ENCODE measurements at places on chromosomes 2 and 18.
A peak's percentile ranks its signal among the peaks of the same experiment; 100 is the strongest.

- DNase-seq, result no peak
These were observed 48.4 kb upstream of the YPEL5 start for GRCh38 chr2:30098266-30099005.

DNA sequence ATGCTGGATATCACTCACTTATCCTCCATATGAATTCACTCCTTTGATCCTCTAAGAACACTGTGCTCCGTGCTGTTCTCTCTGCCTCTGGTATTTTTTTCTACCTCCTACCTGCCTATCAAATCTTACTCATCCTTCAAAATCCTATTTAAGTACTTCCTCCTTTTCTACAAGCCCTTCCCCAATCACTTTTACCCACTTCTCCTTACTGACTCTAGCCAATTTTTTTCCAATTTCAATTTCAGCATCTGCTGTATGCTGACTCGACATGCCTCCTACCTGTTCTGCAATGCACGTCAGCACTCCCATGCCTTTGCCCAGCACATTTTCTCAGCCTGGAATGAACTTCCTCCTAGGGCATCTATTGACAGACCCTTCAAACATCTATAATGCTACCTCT is 37.3 kb upstream of the LNPK start:
- DNase-seq, result no peak

- no peak for DNase-seq
These were observed 40.3 kb downstream of the PMAIP1 start for GRCh38 chr18:59940068-59940467.

DNA sequence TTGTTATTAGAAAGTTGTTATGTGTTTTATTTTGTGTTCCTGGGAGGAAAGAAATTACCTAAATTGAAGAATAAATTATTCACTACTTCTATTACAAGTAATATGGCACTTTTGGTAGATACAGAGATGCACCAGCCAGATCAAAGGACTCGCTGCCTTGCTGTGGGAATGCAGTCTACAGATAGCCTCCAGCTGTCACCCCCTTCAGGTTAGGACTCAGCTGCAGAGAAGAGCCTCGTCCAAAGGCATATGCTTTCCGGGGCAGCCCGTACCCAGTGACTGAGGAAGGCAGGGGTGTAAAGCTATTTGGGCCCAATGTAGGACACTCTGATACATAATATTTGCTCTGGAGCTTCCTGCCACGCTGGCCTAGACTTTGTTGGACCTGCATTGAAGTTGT is 90.2 kb downstream of the CCDC148 start:
- DNase-seq, result no peak

DNA sequence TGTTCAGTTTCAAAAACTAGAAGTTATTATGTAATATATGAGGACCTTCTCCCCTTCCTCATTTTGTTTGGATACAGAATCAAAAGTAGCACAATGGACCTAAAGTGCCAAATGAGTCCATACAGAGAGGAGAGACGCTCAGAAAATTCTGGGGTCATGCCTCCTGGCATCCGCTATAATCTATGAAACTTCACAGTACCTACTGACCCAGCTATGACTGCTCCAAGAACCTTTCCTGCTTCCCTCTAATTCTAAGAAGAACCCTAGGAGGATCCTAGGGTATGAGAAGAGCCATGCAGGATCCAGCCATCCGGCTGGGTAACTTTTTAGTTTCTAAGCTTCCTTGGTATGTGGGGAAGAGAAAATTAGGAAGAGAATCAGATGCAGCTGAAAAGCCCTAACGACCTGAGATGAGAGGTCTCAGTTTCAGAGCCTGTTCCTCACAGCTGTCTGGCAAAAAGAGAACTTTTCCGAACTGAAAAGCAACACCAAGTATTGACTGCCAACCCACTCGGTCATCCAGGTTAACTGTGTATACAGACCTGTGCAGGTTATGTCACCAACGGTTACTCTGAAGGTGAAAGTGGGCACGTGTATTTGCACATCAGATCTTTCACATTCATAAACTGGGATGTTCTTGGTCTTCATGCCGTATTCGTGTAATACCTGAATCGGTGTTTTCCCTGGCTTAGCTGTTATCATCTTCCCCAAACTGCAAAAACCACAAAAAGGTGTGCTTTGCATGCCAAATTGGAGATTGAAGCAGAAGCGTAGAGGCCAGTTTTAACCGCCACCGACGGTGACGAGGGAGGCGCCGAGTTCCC is 1.1 kb downstream of the PRKRA start:
- no peak for DNase-seq

- no peak for DNase-seq
These were observed 18.4 kb downstream of the NCOA1 start for GRCh38 chr2:24509425-24509824.

GRCh38 chr2:179584760-179585159 is 276.7 kb downstream of the ZNF385B start:
- DNase-seq, result no peak

- no peak for DNase-seq
These were observed at the start of gene GPR55 for GRCh38 chr2:230924470-230925341. Gene GPR55, minus strand, starts transcription at chr2:230925242. Its CDS starts 14,280 bp downstream, at chr2:230910962.

- no peak for DNase-seq
These were observed 35.6 kb downstream of the SEMA4F start for GRCh38 chr2:74689671-74690070.

- peak; percentile 38 for DNase-seq
These were observed 10.5 kb downstream of the PCARE start for GRCh38 chr2:29063646-29064345.

GRCh38 chr2:207403141-207403540 is 126.6 kb upstream of the CREB1 start:
- DNase-seq, result peak; percentile 23

DNA sequence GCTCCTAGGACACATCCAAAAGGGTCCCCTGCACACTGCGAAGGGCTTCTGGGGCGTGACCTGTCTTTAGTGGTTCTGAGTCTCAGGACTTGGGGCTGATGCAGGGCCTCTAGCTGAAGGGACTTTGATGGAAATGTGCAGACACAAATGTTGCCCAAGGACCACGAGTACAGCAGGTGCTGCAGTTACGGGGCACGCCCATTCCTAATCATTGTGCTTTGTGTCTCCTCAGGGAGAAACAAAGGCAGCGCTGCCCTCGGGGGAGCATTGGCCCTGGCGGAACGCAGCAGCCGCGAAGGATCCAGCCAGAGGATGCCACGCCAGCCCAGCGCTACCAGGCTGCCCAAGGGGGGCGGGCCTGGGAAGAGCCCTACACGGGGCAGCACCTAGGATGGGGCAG is 8.0 kb downstream of the TUBA3E start:
- DNase-seq, result no peak

- no peak for DNase-seq
These were observed 464.6 kb downstream of the CNTNAP5 start for GRCh38 chr2:124489686-124490085.

DNA sequence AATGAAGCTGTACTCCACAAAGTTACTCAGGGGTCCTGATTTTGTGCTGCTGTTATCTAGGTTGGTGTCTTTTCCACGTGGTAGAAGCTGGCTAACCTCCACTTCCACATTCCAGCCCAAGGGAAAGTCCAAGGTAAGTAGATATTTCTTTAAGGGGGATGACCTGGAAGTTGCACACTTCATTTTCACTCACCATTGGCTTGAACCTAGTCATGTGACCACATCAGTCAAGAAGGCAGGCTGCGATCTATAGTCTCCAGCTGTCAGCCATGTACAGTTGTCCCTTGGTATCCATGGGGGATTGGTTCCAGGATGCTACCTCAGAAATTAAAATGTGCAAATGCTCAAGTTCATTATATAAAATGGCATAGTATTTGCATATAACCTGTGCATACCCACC is 31.9 kb upstream of the TGIF1 start:
- no peak for DNase-seq
